Epithelial cell of umbilical artery (primary cell): ENCODE measurements at places on chromosomes 2 and 18. TPM values are rescaled to one million over a fixed set of nuclear protein-coding genes. Genes with fewer than 3 reads are reported as not detected.

The COL4A3 gene
- total RNA-seq = not detected in 2 replicates

The CTAGE1 gene
- not detected in 2 replicates for total RNA-seq

The EGR4 gene
- not detected in 2 replicates for total RNA-seq

The ARHGEF33 gene
- total RNA-seq = 0.15 TPM in 1 of 2 replicates, not detected in the other

The ACADL gene
- total RNA-seq = not detected in 2 replicates

The OR6B2 gene
- total RNA-seq = not detected in 2 replicates

The CRYBA2 gene
- not detected in 2 replicates for total RNA-seq

The KCNJ3 gene
- total RNA-seq = not detected in 2 replicates

The MERTK gene
- 7.8 and 17.6 TPM in 2 replicates for total RNA-seq

The GKN1 gene
- total RNA-seq = not detected in 2 replicates
